ENCODE measurements at places on chromosomes 3 and 15.
A peak's percentile ranks its signal among the peaks of the same experiment; 100 is the strongest.

- no peak for DNase-seq
Measured at GRCh38 chr15:89215627-89216026, 5.8 kb downstream of the RLBP1 start.

GRCh38 chr15:57897870-57898269, 167.6 kb downstream of the ALDH1A2 start:
- no peak for DNase-seq

DNA sequence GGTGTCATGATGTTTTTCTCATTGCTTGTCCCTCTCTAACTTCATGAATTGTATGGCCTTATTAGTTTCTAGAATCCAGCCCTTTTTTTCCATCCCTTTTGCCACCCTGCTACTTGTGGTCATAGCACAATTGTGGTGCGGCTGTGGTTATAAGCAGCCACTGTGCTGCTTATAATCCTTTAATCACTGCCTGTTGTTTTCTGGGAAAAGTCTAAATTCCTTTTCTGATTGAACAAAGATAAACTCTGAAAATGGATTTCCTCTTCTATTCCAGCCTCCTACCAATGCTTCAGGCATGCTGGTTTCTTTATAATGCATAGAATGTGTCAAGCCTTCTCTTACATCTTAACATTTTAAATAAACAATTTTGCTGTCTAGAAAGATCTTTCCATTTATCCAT, 319.5 kb downstream of the C3orf38 start:
- DNase-seq = no peak

GRCh38 chr15:90619468-90619867, 89.7 kb downstream of the CRTC3 start:
- DNase-seq = no peak

GRCh38 chr3:38151667-38152265, 13.3 kb downstream of the MYD88 start:
- DNase-seq = no peak

- no peak for DNase-seq
Measured at GRCh38 chr3:101217472-101218245, 102.7 kb downstream of the IMPG2 start.

DNA sequence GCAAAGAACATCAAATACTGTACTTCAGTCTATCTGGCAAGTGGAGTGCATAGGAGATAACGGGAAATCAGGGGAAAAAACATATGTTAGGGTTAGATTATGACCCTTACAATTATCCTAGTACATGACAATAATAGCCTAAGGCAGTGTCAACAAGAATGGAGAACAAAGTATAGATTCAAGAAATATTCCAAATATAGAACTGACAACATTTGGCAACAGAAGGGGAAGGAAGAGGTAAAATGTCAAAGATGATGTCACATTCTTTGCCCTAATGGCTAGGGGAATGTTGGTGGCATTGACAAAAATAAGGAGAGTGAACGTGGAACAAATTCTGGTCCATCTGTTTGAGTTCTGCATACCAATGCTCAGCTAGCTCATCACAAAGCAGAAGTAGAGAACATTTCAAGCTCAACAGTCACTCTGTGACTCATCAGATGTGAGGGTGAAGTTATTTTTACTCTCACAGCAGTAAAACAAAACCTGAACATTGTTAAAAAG, 15.5 kb upstream of the ATP8B4 start:
- DNase-seq = no peak

- peak; percentile 89 for DNase-seq
Measured at GRCh38 chr3:278300-279064, 81.9 kb downstream of the CHL1 start.

DNA sequence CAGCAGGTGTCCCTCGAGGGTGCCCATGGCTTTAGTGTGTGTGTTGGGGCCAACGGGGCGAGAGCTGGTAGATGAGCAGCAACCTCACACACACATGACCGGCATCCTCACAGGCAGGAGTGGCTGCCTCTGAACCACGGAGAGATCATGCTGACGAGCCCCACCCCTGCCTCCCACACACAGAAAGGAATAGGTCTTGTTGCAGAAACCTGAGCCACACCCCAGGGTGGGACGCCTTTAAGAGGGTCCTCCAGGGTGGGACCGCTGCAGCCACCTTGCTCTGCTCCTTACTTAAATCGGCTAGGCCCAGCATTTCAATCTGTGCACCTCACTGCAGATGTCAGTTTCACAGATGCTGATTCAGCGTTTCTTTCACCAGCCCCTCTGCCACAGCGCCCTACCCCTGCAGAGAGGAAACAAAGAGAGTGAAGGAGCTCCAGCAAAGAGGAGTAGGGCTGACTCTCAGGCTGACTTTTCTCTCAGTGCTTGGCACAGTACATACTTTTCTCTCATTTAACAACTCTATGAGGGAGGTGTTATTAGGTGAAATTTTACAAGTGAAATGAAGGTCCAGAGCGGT, 61.2 kb upstream of the EPHB3 start:
- DNase-seq = no peak

DNA sequence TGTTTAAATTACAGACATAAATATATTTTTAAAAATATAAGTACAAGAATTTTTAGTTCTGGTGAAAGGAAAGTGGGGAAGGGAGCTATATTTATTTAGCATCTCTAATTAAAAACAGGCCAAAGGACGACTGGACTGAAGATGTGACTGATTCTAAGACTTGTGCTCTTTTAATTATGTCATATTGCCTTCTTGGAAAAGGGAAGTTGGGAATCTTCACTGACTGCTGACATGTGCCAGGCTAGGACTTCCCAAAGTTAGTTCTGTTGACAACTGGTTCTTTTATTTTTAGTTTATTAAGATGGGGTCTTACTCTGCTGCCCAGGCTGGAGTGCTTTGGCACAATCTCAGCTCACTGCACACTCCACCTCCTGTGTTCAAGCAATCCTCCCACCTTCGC, 13.5 kb downstream of the CNOT10 start:
- no peak for DNase-seq

DNA sequence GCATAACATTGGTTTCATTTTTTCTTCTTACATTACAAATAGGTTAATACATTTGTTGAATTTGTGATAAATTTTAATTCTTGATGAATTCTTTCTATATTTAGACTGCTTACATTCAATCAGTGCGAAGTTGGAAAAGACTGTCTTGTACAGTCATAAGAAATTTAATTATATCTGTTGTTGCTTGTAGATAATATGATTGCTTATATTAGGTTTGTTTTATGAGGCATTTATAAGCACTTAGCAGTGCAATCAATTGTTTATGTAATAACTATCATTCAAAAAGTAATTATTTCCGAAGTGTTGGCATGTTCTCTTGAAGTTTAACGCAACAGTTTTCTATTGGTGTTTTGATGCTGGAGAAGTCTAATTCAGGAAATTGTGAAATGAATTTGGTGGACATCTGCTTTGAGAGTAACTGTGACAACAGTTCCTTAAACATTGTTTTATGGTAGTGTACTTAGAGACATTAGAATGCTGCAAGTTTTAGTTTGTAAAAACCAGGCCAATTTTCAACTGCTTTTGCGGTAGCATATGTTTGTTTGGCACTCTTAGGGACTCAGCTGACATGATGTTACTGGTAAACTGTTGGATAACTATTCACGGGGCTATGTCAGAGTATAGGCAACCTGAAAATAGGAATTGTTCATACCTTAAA, 99.7 kb downstream of the NAALADL2 start:
- DNase-seq = no peak

DNA sequence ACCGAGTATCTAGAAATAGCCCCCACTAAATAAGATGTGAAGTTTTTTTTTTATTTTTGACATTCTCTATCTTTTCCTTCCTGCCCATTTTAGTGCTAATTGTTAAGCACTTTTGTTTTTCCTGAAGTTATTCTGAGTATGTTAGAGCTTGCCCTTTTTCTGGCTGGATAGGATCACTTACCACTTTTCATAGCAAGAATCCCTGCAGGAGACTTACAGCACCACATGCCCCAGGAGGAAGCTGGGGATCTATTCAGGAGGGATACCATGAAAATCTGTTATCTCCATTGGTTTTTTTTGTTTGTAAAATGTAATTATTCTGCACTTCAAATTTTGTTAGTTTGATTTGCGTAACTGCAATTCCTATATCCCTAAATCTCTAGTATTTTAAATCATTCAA, 968.4 kb downstream of the ZPLD1 start:
- no peak for DNase-seq

GRCh38 chr3:14267976-14268375, 89.4 kb downstream of the LSM3 start:
- DNase-seq = no peak

DNA sequence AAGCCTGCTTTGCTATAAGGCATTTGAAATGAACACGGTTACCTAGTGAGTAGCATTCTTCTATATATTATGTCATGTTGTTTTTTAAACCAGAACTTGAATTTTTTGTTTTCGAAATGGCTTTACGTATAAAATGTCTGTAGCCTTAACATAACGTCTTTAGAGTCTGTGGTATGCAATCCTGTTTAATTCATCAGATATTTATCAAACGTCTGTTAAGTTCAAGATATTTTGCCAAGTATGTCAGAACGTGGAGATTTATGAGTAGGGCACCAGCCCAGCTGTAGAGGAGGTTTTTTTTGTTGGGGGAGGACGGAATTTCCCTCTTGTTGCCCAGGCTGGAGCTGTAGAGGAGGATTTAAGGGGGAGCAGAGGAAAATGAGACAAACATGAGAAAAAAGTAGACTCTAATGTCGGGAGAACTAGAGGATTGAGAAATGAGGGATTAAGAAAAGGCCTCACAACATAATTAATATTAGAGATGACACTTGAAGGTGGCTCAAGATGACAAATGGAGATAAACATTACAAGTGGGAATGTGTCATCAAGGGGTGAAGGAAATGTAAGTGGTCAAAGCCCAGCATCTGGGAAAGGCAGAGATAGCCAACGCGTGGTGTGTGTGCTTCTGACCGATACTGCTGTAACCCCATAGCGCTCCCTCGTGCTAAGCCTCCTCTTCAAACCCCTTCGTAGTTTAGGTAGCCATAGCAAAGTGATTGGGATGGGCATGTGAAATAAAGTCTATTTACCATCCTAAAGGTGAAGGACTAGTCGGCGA, 154.0 kb upstream of the GOLGA6L4 start:
- DNase-seq = no peak

DNA sequence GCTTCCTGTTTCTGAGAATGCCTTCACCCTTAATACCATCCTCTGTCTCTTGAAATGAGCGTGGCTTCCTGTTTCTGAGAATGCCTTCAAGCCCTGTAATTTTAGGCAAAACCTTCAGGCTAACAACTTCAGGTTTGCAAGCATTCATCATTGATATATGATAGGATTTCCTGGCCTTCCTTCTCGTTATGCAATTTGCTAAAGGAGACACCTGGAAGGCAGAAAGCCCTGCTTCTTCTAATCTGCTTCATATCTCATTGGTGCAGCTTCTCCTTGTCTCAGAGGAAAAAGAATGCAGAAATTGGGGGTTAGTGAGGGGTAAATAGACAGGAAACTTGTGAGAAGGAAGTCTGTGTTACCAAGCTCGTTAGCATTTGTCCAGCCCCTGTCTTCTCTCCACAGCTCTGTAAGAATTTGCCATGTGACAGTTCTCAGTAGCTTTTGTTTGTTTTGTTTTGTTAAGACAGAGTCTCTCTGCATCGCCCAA, 7.3 kb downstream of the ARL6IP5 start:
- DNase-seq = no peak

DNA sequence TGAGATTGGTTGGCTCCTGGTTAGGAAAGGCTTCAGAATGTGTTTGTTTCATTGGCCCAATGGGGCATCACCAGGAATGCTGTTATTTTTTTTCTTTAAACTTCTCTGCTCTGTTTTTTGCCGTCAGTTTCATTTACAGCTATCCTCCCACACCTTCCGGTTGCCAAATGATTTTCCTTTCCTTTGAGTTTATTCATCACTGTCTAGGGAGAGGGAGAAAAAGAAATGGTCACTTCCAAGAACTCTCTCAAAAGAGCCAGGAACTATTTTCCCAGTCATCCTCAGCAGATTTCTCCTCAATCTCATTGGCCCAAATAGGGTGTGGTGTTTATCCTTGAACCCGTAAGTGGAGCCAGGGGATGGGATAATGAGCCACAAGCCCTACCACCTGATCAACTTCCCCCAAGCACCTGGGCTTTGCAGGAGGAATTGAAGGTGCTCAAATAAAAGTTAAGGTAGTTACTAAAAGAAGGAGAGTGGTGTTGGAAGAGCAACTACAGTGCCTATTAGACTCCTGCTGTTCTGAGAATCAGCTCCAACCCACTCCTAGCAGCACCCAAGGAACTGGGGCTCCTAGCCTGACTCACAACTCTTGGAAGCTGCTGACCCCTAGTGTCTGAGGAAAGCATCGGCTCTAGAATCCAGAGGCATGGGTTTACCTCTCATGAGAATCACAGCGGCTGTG, 183.8 kb upstream of the IL12A start:
- DNase-seq = no peak

DNA sequence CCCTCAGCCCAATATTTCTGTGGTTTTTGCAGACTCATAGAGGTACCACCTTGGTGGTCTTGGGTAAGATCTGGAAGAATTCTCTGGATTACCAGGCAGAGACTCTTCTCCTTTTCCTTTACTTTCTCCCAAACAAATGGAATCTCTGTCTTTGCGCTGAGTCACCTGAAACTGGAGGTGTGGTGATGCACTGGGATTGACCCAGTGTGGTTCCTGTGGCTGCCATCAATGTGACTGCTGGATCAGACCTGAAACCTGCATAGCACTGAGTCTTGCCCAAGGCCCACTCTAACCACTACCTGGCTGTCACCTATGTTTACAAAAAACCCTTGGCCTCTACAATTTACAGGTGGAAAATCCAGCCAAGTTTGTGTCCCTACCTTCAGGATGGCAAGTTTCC, 295.3 kb downstream of the RBMS3 start:
- no peak for DNase-seq

DNA sequence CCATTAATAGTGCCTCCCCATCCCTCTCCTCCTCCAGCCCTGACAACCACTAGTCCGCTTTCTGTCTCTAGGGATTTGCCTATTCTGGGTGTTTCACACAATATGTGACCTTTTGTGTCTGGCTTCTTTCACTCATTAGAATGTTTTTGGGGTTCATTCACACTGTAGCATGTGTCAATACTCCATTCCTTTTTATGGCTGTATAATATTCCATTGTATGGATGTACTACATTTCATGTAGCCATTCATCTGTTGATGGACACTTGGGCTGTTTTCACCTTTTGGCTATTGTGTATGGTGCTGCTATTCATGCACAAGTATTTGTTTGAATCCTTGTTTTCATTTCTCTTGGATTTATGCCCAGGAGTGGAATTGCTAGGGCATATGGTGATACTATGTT, 16.5 kb downstream of the GRK7 start:
- no peak for DNase-seq

- no peak for DNase-seq
Measured at GRCh38 chr15:100332231-100332630, 9.5 kb downstream of the ADAMTS17 start.

GRCh38 chr3:161599697-161600096, 103.1 kb downstream of the OTOL1 start:
- DNase-seq = no peak

DNA sequence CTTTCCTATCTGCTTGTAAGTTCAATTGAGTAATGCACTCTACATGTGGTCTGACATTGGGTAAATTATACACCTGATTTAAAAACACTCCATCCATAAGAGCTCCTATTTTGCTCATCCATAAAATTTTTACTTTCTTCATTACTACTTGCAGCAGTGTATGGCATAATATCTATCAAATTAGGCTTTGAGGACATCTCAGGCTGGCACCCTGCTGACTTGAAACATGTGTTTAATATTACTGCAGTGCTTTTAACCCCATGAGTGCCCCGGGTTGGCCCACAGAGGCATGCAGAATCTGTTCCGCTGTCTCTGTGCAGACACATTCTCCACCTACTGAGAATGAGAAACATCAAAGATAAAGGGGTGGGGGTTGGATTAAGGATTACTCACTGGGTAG, 249.9 kb upstream of the DNAJC19 start:
- no peak for DNase-seq

- no peak for DNase-seq
Measured at GRCh38 chr3:177284383-177284881, 87.2 kb upstream of the TBL1XR1 start.

- no peak for DNase-seq
Measured at GRCh38 chr3:139561959-139562676, 22.6 kb upstream of the RBP1 start.

All from GM12878 (cell line).